Prostate gland (tissue), 2 donors: ENCODE measurements at places on chromosomes 12 and 14. TPM values are rescaled to one million over a fixed set of nuclear protein-coding genes. Genes with fewer than 3 reads are reported as not detected.

Gene EIF2S3B
- 0.36 TPM for total RNA-seq

Gene LRTM2
- not detected for total RNA-seq

DNA sequence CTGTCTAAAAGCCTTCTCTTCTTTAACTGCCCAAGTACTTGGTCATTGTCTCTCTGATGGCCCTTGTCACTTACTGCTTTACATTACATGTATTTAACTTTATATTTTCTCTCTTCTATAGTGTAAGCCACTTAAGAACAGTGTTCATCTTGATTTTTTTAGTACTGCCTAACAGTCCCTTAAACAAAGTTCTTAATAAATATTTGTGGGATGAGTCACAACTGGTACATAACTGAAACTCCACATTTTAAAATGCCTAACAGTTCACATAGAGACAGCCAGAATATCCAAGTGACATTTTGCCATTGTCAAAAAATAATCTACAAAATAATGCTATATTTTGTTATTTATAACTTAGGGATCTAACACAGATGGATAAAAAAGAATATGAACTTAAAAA is 146.6 kb downstream of the STXBP6 start:
- no peak overlapping the region for H3K27ac ChIP-seq
- H3K4me1 ChIP-seq, result peaks cover 2% of the 10 kb centered on the region
- no peak overlapping the region for H3K4me3 ChIP-seq
- H3K36me3 ChIP-seq, result no peaks in the 10 kb centered on the region
- no peak for DNase-seq

Gene GPR135
- total RNA-seq, result 12.4 TPM

Gene AQP2
- total RNA-seq, result not detected

Gene OR4E2
- total RNA-seq, result not detected

DNA sequence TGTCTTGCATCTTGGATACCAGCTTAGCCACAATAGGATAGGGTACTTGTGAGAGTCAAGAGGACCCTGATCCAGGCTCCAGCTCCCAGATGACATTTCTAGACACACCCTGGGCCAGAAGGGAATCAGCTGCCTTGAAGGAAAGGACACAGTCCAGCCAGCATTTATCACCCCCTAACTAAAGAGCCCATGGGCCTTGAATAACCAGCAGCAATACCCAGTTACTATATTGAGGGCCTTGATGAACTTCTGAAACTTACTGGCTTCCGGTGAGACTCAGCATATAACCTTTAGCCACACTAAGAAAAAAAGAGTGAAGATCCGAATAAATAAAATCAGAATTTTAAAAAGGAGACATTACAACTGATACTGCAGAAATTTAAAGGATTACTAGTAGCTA is 1135.4 kb downstream of the LRFN5 start:
- no peaks in the 10 kb centered on the region for H3K27me3 ChIP-seq
- DNase-seq, result no peak
- no peak overlapping the region for H3K27ac ChIP-seq
- no peaks in the 10 kb centered on the region for H3K4me1 ChIP-seq

DNA sequence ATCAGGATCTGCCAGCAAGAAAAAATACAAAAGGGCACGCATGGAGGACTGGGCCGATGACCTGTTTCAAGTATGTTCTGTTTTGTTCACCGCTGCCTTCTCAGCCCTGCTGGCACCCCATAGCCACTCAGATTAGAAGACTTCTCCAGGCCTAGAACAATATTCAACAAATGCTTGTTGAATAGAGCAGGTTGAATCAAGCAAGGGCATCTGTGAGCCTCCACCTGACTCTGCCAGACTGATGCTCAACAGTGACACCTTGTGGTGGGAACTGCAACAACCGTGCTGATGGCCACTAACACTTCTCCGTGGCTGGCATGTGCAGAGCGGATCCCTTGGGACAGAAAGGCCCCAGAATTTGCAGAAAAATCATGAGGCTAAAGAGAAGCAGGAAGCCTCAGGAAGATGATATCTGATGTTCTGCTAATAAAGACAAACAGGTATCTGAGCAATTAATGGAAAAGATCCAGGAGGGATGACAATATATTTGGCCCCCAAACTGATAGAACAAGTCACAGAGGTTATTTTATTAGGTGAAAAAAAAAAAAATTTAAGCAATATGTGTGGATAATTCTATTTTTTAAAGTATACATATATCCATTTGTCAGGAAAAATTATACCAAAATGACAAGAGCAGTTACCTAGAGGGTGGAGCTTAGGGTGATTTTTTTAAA is 114.3 kb downstream of the KSR2 start:
- no peak overlapping the region for H3K4me3 ChIP-seq
- H3K4me1 ChIP-seq, result no peaks in the 10 kb centered on the region
- no peaks in the 10 kb centered on the region for H3K27me3 ChIP-seq

Gene MUCL1
- total RNA-seq, result not detected
